MV-4-11 (cell line): ENCODE measurements at places on chromosomes 16 and 17.
A peak's percentile ranks its signal among the peaks of the same experiment; 100 is the strongest.

- no peak for DNase-seq
These were observed 8.3 kb downstream of the ANKRD40 start for GRCh38 chr17:50699410-50699809.

DNA sequence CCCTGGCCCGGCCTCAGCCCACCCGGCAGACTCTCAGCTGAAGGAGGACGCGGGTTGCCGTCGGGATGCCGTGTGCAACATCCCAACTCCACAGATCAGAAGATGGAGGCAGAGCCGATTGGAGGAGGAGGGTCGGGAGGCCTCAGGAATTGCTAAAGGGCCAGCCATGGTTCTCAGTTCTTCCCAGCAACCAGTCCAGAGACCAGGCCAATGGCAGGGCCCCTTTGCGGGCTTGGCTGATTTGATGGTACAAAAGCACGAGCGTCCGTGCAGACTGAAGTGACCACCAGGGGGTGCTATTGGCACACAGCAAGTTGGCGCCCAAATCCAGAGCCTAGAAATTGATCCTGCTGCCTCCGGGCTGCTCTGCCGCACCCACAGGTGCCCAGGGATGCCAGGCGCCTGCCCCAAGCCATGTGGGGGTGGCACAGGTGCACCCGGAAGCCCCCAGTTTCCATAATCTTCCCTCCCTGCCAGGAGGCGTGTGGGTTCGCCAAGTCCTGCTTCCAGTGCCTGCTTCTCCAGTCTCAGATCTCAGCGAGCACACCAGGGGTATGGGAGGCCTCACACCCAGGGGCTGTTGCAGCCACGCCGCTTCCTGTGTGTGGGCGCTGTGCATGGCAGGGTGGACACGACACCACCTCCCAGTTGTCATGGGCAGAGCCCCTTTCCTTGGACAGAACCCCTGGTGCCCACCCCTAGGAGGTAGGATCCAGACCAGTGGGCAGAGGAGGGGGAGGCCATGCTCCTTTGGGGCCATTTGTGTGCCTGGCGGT is 7.1 kb upstream of the TEX19 start:
- peak; percentile 79 for DNase-seq

- no peak for DNase-seq
These were observed 10.7 kb downstream of the CTC1 start for GRCh38 chr17:8237175-8237574.

DNA sequence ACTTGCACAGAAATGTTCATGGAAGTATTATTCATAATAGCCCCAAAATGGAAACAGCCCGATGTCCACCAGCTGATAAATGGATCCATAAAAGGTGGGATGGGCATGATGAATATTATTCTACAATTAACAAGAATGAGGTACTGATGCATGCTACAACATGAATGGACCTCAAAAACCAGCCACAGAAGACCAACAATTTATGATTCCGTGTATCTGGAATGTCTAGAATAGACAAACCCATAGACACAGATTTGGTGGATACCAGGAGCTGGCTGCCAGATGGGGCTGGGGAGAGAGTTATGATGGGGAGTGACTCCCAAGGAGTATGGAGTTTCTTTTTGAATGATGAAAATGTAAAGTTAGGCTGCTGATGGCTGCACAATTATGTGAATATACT is 10.8 kb upstream of the NAGLU start:
- no peak for DNase-seq

- no peak for DNase-seq
These were observed 19.8 kb downstream of the ADAT1 start for GRCh38 chr16:75603241-75603640.

- DNase-seq, result no peak
These were observed 579 bp upstream of the LRRC59 start for GRCh38 chr17:50397919-50398285.

DNA sequence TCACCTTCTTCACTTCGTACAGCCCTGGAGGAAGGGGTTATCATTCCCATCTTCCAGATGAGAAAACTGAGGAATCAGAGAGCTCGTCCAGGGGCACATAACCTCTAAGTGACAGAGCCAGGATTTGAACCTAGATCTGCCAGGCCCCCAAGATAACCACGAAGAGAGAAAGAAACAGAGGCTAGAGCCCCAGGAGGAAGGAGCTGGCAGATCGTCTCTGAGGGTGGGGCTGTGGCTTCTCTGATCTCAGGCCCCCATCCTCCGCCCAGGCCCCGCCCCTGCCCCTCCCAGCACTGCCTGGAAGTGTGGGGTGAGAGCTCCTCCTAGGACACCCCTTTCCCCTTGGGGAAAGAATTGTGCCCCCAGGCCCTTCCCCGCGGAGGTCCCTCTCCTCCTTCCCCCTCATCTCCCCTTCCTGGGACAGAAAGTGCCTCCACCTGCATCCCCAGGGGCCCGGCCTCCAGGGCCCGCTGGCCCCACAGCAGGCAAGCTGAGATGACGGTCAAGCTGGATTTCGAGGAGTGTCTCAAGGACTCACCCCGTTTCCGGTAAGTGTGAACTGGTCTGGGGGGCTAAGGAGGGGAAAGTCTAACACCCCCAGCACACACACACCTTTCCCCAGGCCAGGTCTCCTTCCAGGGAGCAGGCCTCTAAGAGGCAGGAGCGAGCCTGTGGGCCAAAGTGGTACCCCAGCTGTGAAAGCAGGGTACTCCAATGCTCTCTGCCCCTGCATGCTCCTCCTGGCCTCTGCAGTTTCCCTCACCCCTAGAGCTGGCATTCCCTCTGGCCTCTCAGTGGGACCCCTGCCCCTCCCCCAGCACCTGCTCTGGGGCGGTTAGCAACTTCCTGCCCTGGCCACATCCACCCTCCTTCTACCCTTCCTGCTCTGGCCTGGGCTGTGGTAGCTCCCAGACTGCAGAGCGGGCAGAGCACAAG is at the start of gene ACAP1:
ACAP1 (plus strand) TSS at position 290 of the 936 bp plus-strand sequence; CDS start at position 496, 206 bp downstream.
- DNase-seq, result peak; percentile 48

GRCh38 chr17:63555500-63556156 is 5.4 kb downstream of the DCAF7 start:
- peak; percentile 57 for DNase-seq

- DNase-seq, result no peak
These were observed 975 bp downstream of the SNX29 start for GRCh38 chr16:11977376-11978041.
